Left ventricle myocardium inferior (tissue), 1 donor: ENCODE measurements at places on chromosomes 6 and 20. TPM values are rescaled to one million over a fixed set of nuclear protein-coding genes. Genes with fewer than 3 reads are reported as not detected.

ADGB gene
- total RNA-seq, result not detected

C6orf15 gene
- total RNA-seq, result not detected

GRCh38 chr20:828987-829386, 4.5 kb upstream of the FAM110A start:
- no peaks in the 10 kb centered on the region for H3K36me3 ChIP-seq

DNA sequence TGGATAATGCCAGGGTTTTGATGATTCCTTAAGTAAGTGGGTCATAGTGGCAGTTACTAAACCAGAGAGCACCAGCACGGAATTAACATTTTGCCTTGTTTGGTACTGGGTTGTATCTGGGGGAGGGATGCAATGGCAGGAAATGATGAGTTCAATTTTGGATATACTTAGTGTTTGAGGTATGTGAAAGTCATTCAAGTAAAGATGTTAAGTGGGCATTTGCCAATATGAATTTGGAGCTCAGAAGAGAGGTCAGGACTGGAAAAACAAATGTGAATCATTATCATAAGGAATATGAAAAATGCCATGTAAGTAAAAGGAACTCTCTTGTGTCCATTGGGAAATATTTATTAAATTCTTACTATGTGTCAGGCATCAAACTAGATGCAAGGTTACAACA, 6.2 kb downstream of the PXT1 start:
- H3K27me3 ChIP-seq, result no peaks in the 10 kb centered on the region
- DNase-seq, result no peak
- no peaks in the 10 kb centered on the region for H3K36me3 ChIP-seq
- H3K27ac ChIP-seq, result no peak overlapping the region
- no peak overlapping the region for H3K4me3 ChIP-seq

DNA sequence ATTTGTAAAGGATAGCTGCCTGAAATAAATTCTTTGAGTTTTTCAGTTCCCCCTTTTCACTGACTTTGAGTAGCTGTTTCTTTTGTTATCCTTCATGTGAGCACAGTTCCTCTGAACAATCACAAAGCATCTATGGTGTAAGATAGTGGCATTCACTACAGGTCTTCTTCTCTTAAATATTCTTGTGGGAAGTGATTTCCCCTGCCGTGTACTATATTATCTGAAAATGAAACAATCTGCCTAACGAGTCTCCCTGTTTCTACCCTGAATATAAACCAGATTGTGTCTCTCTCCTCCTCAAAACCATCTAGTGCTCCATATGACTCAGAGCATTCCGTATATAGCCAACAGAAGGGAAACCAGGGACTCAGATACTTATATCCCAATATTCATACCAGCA, 380.1 kb upstream of the SOX4 start:
- H3K4me1 ChIP-seq, result no peaks in the 10 kb centered on the region
- no peak overlapping the region for H3K4me3 ChIP-seq
- H3K27ac ChIP-seq, result no peak overlapping the region

DNA sequence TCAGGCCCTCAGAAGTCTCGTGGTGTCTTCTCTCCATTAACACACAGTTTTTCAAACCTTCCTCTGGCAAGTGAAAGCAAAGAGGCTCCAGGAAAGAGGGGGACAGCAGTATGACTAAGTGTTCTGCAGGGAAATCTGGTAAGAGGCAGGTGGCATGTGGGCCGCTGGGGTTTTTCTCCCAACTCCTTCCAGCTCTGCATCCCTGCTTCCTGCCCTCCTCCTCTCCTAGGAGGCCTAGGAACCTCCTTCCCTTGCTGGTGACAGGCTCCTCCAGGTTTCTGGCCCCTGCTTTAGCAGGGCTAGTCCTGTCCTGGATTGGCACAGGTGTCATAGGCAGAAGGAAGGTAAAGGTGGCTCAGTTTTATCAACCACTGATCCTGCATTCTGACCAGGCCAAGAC, 7.6 kb upstream of the ITCH start:
- H3K36me3 ChIP-seq, result no peaks in the 10 kb centered on the region
- H3K27ac ChIP-seq, result no peak overlapping the region
- no peak for DNase-seq

DNA sequence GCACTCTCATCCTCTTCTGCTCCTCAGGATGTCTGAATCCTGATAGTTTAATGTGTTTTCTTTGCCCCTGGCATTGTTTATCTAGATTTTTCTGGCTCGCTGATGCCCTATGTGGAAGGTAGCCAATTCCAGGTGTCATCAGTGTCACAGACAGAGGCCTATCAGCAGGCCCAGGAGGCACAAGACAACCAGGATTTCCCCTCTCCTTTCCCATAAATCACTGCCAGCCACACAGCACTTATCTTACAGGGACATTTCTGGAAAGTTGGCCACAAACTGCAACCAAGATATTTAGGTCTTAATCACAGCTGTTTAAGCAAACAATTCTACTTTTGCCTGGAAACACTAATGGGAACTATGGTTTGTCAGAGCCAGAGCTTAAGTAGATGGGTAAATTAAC, 28.1 kb downstream of the ADGRF5 start:
- H3K27ac ChIP-seq, result no peak overlapping the region
- H3K27me3 ChIP-seq, result no peaks in the 10 kb centered on the region
- DNase-seq, result no peak
- peaks cover 59% of the 10 kb centered on the region for H3K4me1 ChIP-seq

DNA sequence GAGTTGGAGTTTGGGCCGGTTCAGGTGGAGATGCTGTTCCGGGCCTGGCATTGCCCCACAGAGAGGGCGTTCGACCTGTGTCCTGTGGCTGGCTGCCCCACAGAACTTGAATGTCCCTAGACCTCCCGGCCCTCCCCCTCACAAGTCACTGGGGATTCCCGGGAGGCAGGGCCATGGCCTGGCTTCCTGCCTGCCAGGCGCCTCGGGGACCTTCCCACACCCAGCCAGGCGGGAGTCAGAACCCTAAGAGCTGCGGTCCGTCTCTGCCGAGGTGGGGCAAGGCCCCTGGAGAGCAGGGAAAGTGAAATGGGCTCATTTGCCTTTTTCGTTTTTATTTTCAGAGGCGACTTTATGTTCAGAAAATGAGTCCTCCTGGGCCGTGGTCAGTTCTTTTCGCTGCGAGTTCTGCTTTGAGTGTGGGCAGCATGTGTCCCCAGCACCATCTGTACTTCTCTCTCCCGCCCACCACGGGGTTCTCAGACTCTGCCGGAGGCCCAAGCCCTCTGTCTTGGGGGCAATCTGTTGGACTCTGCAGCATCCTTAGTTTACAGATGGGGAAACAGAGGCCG, 8.5 kb downstream of the RBM38 start:
- peaks cover 84% of the 10 kb centered on the region for H3K4me1 ChIP-seq
- H3K27me3 ChIP-seq, result no peaks in the 10 kb centered on the region
- DNase-seq, result no peak
- peak overlapping the region; percentile 71 for H3K27ac ChIP-seq

- no peak for DNase-seq
- no peaks in the 10 kb centered on the region for H3K36me3 ChIP-seq
- H3K27me3 ChIP-seq, result no peaks in the 10 kb centered on the region
- no peak overlapping the region for H3K27ac ChIP-seq
- H3K4me1 ChIP-seq, result no peaks in the 10 kb centered on the region
Measured at GRCh38 chr6:141610741-141611140, 522.0 kb upstream of the GJE1 start.

DNA sequence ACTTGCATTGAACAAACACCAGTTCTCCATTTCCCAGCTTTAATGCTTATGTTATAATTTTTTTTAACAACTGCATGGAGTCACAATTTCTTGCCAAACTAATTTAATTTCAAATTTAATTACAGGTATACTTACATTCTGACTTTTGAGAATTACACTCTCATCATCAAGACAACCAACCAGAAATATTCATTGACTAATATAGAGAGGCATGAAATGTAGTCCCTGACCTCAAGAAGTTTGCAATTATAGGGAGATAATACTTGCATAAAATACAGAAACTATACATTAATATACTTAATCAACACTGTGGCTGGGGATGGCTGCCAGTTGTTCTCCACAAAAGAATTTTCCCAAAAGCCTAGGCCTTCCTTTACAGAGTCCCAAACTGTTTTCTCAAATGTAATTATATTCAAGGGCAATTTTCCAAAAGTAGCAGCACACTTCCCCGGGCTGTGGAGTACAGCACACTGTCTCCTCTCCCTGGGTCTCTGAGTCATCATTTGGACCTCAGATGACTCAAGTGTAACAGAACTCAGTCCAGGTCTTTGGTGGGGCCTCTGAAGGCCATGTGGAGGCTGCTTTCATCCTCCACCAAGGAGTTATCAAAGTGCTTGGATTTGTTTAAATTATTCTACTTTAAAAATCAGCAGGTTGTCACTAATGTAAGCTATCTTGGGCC, 114.1 kb downstream of the KIF16B start:
- no peak overlapping the region for H3K27ac ChIP-seq
- H3K36me3 ChIP-seq, result no peaks in the 10 kb centered on the region
- H3K4me1 ChIP-seq, result peaks cover 13% of the 10 kb centered on the region
- DNase-seq, result no peak

- DNase-seq, result no peak
- peaks cover 40% of the 10 kb centered on the region for H3K27me3 ChIP-seq
- no peak overlapping the region for H3K4me3 ChIP-seq
- H3K36me3 ChIP-seq, result no peaks in the 10 kb centered on the region
Measured at GRCh38 chr6:38775870-38776269, 60.8 kb downstream of the DNAH8 start.

GRCh38 chr6:7086488-7086887, 21.3 kb upstream of the RREB1 start:
- H3K36me3 ChIP-seq, result no peaks in the 10 kb centered on the region
- no peaks in the 10 kb centered on the region for H3K27me3 ChIP-seq

DNA sequence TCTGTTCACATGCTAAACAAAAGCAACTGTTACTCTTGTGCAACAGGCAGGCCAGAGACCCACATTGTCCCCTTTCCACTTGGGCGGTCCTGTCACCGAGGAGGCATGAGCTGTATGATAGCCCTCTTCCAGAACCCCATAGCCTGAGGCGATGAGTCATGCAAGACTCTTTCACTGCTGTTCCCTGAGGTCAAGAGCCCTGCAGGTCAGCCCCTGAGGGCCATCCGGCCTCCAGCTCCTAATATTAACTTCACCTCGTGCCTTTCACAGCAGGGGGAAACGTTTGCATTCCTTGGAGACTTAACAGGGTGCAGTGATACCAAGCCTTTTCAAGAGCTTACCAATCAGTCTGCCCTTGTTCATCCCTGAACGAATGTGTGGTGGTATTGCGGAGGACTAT, 253.3 kb upstream of the ECI2 start:
- no peak overlapping the region for H3K4me3 ChIP-seq
- no peak for DNase-seq
- H3K36me3 ChIP-seq, result no peaks in the 10 kb centered on the region
- H3K4me1 ChIP-seq, result no peaks in the 10 kb centered on the region
- no peaks in the 10 kb centered on the region for H3K27me3 ChIP-seq

- DNase-seq, result no peak
- H3K27me3 ChIP-seq, result no peaks in the 10 kb centered on the region
- H3K4me1 ChIP-seq, result no peaks in the 10 kb centered on the region
- H3K27ac ChIP-seq, result no peak overlapping the region
- H3K4me3 ChIP-seq, result no peak overlapping the region
Measured at GRCh38 chr20:63759377-63759901, 19.9 kb downstream of the SLC2A4RG start.

GRCh38 chr20:41268917-41269652, 48.4 kb downstream of the ZHX3 start:
- H3K27me3 ChIP-seq, result no peaks in the 10 kb centered on the region
- H3K4me3 ChIP-seq, result no peak overlapping the region
- H3K27ac ChIP-seq, result peak overlapping the region; percentile 45
- DNase-seq, result no peak
- peaks cover 32% of the 10 kb centered on the region for H3K4me1 ChIP-seq

DNA sequence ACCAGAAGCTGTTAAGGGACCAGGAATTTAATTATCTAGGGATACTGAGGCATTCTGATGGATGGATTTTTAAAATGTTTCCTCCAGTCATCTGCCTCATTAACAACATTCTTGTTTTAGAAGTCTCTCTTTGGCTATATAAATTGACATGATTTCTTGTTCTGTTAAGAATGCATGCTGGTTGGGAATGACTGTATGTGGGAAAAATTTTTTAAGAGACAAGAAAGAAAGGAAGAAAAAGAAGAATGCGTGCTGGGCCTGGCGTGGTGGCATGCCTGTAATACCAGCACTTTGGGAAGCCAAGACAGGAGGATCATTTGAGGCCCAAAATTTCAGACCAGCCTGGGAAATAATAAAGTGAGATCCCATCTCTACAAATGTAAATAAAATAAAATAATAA, 203.6 kb downstream of the GJA1 start:
- H3K4me1 ChIP-seq, result no peaks in the 10 kb centered on the region
- H3K36me3 ChIP-seq, result no peaks in the 10 kb centered on the region
- no peak overlapping the region for H3K4me3 ChIP-seq
- no peaks in the 10 kb centered on the region for H3K27me3 ChIP-seq
- no peak for DNase-seq

GRCh38 chr6:50091641-50092040, 41.9 kb upstream of the DEFB112 start:
- no peaks in the 10 kb centered on the region for H3K36me3 ChIP-seq
- no peaks in the 10 kb centered on the region for H3K4me1 ChIP-seq
- DNase-seq, result no peak
- no peak overlapping the region for H3K4me3 ChIP-seq

GRCh38 chr6:71190809-71191208, 97.8 kb upstream of the OGFRL1 start:
- H3K36me3 ChIP-seq, result no peaks in the 10 kb centered on the region
- H3K27ac ChIP-seq, result no peak overlapping the region
- H3K27me3 ChIP-seq, result no peaks in the 10 kb centered on the region
- H3K4me3 ChIP-seq, result no peak overlapping the region
- no peaks in the 10 kb centered on the region for H3K4me1 ChIP-seq
- DNase-seq, result no peak

DNA sequence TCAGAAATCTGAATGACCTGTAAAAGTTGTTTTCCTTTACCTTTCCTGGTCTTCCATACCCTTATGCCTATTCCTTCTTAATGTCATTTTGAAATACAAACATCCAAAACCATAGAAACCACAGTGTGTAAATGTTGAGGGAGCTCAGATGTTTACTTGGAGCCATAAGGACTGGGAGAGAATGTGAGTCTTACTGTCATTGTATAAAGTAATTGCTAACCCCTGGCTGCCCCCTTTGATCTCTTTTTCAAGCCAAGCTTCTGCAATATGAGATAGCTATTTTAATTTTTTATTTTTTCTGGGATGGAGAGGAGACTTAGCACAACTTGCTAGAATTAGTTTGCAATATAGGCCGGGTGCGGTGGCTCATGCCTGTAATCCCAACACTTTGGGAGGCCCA, 124.4 kb upstream of the AKIRIN2 start:
- no peaks in the 10 kb centered on the region for H3K36me3 ChIP-seq
- DNase-seq, result no peak
- H3K27ac ChIP-seq, result no peak overlapping the region

DNA sequence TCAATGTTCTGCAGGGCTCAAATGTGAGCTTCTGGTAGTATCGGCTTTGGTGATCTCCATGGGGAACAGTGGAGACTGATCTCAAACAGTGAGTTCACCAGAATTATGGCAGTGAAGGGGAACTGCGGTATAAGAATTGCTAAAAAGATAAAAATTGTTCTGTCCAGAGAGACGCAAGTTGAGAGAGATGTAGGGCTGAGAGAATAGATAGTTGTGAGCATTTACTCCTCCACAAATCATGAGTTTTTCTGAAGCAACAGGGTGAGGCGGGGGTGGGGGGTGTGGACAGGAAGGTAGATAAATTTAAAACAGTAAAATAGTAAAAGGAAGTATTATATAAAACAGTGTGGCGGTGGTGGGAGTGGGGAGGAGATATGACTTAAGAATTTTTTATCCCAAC, 98.6 kb upstream of the NEDD9 start:
- H3K4me3 ChIP-seq, result no peak overlapping the region
- DNase-seq, result no peak
- peaks cover 9% of the 10 kb centered on the region for H3K4me1 ChIP-seq
- H3K27me3 ChIP-seq, result no peaks in the 10 kb centered on the region
